ENCODE measurements at places on chromosomes 5 and 9.

DNA sequence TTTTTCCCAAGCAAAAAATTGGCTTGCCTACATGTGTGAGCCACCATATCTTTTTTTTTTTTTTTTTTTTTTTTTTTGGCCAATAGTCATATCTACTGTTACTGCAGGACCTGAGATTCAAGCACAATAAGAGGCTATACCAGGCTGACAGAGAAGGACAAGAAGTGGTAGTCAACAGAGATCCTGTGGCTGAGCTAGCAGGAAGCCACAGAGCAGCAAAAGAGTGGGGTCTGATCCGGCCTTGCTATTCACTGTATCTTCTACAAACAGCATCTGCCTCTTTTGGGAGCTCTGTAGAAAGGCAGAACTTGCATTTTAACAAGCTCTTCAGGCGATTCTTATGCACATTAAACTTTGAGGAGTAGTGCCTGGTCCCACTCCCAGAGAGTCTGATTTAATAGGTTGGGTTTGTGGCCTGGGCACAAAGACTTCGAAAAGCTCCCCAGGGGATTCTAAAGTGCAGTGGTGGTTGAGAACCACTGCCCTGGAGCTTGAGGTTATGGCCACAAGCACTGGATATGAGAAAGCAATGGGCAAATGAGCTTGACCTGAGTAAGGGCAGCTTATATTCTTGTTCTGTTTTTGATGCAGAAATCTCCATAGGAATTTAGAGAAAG, 162.8 kb downstream of the PIK3R1 start:
- no peak for DNase-seq

DNA sequence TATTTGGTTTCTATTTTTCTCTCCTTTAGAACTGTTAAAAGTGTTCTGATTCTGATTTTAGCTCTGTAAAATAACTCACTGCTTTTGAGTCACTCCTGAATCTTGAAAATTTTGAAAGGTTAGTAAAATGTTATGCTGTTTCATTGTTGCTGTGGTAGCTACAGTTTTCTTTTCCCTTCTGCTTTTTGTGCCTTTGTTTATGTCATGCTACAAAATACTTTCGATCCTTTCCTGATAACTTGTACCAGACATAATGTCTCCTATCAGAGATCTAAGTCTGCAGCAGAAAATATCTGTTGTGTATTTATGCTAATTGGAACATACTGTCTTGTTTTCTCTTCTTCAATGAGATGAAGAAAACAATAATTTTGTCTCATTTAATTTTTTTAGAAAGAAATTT, 26.9 kb upstream of the CEP120 start:
- DNase-seq, result no peak

GRCh38 chr9:88801214-88801796, 190.0 kb upstream of the S1PR3 start:
- no peak for DNase-seq

DNA sequence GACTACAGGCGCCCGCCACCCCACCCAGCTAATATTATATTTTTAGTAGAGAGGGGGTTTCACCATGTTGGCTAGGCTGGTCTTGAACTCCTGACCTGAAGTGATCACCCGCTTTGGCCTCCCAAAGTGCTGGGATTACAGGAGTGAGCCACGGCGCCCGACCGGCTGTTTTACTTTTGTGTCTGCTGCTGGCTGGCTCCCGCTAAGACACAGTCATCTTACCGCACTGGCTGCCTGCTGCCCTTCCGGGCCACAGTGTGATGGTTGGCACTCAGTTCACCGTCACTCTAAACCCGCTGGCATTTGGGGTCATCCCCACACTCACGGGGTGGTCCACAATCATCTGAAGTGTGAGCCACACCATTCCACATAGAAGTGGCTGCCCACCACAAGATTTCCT, 93.7 kb downstream of the WDR41 start:
- DNase-seq, result no peak

- no peak for DNase-seq
Measured at GRCh38 chr5:131423056-131423455, 159.2 kb downstream of the CDC42SE2 start.

- DNase-seq, result no peak
Measured at GRCh38 chr5:371811-372555, 50.5 kb downstream of the AHRR start.

- no peak for DNase-seq
Measured at GRCh38 chr5:135446615-135447014, 533 bp downstream of the DCANP1 start.

GRCh38 chr5:81854915-81855314, 104.0 kb upstream of the SSBP2 start:
- DNase-seq, result no peak

DNA sequence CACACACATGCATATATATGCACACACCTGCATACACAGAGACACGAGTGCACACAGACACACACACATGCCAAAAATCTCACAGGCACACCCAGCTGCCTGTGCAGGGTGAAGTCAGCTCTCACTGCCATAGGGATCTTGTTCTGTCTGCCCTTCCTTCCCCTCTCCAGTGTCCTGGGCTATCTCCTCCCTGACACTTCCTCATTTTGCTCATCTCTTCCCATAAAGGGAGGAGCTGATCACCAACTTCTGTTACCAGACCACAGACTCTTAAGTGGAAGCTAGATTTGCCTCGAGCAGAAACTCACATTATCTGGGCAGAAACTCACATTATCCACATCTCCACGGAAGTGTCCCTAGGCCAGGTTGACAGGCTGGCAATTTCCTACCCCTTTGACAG, 28.7 kb downstream of the LCP2 start:
- DNase-seq, result no peak

- no peak for DNase-seq
Measured at GRCh38 chr5:150177721-150178120, 11.1 kb downstream of the CDX1 start.

GRCh38 chr9:91362051-91362611, 413 bp upstream of the AUH start:
- no peak for DNase-seq

DNA sequence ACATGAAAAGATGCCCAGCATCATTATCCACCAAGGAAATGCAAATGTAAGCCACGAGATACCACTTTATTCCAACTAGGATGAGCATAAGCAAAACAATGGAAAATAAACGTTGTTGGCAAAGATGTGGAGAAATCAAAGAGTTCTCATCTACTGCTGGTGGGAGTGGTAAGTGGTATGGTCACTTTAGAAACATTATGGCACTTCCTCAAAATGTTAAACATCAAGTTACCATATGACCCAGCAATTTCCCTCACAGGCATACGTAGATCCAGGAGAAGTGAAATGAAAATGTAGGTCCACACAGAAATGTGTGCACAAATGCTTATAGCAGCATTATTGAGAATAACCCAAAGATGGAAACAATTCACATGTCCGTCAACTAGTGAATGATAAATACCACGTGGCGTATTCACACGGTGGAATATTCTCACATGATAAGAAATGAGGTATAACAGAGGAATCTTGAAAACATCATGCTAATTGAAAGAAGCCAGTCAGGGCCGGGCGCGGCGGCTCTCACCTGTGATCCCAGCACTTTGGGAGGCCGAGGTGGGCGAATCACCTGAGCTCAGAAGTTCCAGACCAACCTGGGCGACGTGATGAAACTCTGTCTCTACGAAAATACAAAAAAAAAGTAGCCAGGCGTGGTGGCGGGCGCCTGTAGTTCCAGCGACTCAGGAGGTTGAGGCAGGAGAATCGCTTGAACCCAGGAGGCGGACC, 16.4 kb upstream of the FLT4 start:
- DNase-seq, result no peak

DNA sequence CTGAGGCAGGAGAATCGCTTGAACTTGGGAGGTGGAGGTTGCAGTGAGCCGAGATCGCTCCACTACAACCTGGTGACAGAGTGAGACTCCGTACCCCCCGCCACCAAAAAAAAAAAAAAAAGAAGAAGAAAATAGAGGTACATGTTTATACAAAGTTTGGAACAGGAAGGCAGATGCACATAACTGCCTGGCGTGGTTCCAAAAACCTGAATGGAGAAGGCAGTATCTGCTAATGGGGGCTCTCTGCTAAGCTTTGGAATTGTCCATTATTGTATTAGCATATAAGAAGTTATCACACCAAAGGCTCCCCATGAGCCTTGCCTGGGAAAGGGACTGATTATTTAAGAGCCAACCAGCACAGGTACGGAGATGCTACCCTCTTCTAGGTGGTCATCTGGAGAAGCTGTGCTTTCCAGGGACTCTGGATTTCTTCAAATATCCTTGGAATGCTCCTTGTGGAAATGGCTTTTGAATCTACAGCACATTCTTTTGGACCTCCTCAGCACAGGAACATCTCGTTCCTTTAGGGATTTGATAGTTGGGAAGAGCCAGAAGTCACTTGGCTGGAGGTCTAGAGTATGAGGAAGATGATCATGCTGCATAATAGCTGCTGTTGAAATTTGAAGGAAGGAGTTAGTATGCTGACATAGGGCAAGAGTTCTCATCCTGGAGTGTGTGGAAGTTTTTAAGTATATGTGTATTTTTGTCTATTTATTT, 42.5 kb upstream of the ABCA1 start:
- DNase-seq, result peak; percentile 10

DNA sequence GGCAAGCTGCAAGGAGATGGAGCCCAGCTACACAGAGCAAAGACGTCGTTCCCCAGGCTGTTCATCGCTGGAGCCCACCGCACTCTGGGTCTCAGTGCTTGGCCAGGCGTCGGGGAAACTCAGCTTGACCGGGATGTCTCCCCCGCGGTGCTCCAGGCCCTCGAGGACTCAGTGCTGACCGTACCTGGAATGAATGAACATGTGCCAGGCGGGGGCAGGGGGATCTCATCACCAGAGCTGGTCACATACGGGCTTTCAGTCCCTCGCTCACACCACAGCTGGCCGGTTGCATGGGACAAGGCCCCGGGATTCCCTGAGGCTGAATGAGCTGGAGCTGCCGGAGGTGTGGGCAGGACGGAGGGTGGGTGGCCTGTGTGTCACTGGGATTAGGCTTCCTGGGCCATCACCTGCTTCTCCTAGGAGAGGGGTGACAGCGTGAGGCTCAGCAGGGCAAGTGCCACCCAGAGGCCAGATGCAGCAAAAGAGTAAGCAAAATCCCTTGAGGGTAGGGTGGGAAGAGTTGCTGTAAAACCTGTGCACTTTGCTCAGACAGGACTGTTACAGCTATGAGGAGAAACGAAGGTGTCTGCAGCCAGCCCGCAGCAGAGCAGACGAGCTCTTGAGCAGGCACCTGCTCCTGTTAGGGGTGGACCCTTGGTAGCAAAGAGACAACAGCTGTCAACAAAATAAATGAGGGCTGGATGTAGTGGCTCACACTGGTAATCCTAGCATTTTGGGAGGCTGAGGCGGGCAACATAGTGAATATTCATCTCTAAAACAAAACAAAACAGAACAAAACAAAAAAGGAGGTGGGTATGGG, 70.7 kb upstream of the RAPGEF1 start:
- DNase-seq, result no peak

- DNase-seq, result no peak
Measured at GRCh38 chr5:120476063-120476462, 12.0 kb downstream of the PRR16 start.

DNA sequence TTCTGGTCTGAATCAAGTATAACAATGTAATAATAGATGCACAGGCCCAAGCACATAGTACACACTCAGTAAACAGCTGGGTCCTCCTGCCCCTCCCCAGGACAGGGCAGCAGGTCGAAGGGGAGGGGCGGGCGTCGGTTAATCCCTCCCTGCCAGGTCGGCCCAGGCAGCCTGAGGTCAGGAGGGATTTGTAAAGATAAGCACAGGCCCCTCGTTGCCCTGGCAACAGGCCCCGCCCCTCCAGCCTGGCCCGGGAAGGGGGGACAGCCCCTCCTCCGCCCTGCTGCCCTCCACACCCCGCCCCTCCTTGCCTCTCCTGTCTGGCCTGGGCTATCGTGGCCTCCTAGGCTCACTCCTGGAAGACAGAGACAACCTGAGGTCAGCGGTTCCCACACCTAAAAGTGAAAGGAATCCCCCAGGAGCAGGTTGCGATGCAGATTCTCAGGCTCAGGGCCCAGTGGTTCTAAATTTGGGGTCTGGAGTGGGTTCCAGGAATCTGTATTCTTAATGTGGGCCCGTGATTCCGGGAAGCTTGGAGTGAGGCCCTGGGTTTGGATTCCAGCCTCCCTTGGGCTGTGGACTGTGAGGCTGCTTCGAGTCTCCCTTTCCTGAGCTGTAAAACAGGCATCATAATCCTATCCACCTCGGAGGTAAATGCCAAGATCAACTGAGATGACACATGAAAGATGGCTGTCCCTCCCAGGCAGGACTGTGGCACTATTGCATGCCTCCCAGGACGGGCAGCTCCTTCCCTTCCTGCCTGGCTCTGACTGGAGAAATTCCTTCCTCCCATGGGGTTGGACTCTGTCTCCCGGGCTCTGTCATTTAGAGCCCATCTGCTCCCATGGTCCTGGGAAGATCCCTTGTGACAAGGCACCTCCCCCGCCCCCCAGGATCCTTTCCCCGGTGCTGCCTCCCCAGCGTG, 4.4 kb downstream of the CRB2 start:
- DNase-seq, result peak; percentile 28

GRCh38 chr5:78286290-78286689, 8.2 kb downstream of the AP3B1 start:
- DNase-seq, result no peak

- no peak for DNase-seq
Measured at GRCh38 chr5:134403951-134404350, 7.7 kb downstream of the CDKN2AIPNL start.

GRCh38 chr9:137219757-137220316, 2.2 kb downstream of the RNF208 start:
- DNase-seq, result no peak

Measured in RCC 7860 (cell line).